ENCODE measurements at places on chromosomes 6 and 20. TPM values are rescaled to one million over a fixed set of nuclear protein-coding genes. Genes with fewer than 3 reads are reported as not detected.

Gene HLA-DRA
- not detected for total RNA-seq

Gene SOX12
- 8.5 TPM for total RNA-seq

Gene SLPI
- not detected for total RNA-seq

Gene CASS4
- under 0.01 TPM for total RNA-seq

Gene RHAG
- total RNA-seq, result not detected

Gene FOXS1
- total RNA-seq, result 1.3 TPM

Gene EEF1A2
- total RNA-seq, result 5.6 TPM

Gene CLDN20
- not detected for total RNA-seq

Gene CST3
- 164 TPM for total RNA-seq

Gene VSX1
- not detected for total RNA-seq

Gene PXDC1
- total RNA-seq, result 96.6 TPM

Gene XKR7
- not detected for total RNA-seq

Gene DEFB116
- not detected for total RNA-seq

Gene BEND3
- total RNA-seq, result 7.5 TPM
